ENCODE measurements at places on chromosomes 2 and 18.

DNA sequence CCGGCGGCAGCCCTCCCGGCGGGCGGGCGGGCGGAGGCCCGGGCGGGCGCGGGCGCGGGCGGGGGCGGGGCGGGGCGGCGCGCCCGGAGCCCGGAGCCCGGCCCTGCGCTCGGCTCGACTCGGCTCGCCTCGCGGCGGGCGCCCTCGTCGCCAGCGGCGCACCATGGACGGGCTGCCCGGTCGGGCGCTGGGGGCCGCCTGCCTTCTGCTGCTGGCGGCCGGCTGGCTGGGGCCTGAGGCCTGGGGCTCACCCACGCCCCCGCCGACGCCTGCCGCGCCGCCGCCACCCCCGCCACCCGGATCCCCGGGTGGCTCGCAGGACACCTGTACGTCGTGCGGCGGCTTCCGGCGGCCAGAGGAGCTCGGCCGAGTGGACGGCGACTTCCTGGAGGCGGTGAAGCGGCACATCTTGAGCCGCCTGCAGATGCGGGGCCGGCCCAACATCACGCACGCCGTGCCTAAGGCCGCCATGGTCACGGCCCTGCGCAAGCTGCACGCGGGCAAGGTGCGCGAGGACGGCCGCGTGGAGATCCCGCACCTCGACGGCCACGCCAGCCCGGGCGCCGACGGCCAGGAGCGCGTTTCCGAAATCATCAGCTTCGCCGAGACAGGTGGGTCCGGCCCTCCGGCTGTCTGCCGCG, at the start of gene INHBB:
Gene INHBB (plus strand): TSS at position 111 of the 641 bp plus-strand sequence. CDS start 53 bp downstream, at position 164.
- DNase-seq, result no peak

DNA sequence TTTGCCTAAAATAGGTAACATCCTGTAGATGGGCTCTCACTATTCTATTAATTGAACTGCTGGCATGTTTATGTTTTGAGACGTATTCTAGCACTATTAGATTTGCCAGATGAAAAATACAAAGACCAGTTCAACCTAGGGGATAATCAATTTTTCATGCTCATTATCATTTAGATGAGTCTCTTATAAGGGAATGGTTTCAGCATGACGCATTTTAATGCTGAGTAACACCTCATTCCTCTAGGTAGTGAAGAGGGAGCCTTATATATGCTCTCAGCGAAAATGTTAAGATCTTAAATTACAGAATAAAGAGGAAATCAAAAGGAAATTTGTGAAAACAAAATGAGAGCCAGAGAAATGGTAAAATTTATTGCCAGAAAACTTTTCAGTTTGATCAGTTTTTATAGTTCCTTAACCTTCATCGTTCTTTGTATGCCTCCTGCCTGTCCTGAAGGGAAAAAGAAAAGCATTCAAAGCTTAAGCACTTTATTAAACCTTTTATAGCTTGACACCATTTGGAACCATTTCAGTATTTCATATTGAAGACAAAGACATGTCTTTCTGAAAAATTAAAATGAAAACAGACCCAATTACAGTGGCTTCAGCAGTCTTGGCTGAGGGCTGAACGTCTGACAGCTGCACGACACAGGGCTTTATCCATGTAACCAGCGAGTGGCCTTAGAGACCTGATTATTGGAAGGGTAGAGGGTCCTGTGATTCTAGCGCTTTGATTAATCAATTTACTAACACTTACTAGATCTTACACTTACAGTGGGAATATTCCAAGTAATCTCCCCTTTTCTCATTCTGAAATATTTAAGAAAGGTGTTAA, 112.8 kb downstream of the ADCYAP1 start:
- no peak for DNase-seq

DNA sequence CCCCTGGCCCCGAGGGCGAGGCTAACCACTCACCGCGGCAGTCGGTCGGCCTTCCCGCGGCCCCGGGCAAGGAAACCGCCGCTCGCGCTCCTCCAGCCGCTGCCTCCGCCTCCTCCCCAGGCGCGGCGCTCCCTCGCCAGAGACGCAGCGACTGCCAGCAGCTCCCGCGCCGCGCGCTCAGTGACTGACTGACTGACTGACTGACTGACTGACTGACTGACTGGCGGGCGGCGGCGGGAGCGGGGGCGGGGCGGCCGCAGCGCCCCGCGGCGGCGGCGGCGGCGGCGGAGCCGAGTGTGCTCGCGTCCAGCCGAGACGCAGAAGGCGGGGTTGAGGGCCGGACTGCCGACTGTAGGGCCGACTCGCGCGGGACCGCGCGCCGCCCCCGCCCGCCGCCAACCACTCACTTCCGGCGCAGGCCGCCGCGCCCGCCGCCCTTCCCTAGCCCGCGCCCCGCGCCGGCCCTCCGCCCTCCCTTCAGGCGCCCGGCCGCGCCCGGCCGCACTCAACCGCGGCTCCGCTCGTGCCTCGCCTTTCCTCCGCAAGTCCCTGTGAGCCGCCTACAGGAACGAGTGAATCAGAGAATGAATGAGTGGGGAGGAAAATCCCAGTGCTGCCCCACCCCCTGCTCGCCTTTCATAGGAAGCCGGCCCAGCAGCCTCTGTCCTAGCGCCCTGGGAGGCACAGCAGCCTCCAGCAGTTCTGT, at the start of gene RAPH1:
Gene RAPH1 (minus strand): TSS at position 224 of the 706 bp plus-strand sequence. CDS start 39,948 bp downstream, outside the sequence.
- DNase-seq, result peak; percentile 87

DNA sequence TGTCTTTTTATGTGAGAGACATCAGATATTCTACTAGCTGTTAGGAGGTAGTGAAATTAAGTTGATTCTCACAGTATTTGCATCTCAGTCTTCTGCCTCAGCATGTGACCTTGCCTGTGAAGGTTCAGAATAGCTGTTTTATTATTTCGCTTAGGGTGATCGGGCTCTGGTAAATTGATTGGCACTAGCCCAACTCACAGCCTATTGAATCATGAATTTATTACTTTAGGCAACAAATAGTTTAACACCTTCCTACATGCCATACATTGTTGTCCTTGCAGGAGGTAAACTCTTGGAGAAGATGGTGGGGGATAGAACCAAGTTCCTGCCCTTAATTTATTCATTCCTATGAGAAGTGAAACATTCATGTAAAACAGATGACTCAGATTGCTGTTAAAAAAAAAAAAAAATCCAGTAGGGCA, 101.9 kb downstream of the GPD2 start:
- no peak for DNase-seq

- peak; percentile 79 for DNase-seq
These were observed 14.9 kb downstream of the ITGA6 start for GRCh38 chr2:172442072-172442895.

DNA sequence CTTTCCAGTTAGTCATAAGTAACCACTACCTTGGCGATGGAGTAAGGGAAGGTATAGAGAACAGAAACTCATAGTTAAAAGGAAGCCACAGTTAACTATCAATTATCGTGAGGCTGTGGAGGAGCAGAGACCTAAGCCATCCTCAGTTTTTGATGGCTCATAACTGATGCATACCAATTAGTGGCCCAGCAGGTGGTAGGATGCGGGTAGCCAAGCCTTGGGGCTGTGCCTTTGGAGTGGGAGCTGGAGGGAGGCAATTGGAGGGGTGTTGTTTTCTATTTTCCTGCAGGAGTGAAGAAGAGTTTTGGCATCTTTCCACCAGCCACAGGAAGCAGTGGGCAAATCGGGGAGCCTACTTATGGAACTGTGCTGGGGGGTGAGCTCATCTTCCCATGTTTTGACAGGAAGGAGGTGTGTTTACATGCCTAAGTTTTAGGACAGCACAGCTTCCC, 194.8 kb downstream of the TPGS2 start:
- no peak for DNase-seq

- no peak for DNase-seq
These were observed 218.8 kb upstream of the APCDD1 start for GRCh38 chr18:10235661-10235952.

GRCh38 chr18:67766930-67767329, 250.4 kb upstream of the DSEL start:
- DNase-seq, result peak; percentile 96

DNA sequence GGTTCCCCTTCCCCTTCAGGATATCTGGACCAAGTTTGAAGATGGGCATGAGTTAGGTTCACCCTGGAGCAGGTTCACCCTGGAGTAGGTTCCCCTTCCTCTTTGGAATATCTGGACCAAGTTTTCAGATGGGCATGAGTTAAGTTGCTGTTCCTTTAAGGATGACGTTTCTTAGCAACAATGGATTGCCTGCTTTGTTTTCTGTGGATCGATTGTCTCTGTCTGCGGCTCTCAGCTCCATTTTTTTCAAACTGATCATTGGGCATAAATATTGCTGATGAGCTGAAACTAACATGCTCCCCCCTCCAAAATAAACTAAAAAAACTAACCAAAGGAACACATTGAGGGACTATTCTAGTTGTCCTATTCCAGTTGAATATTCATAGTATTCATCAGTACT, 149.5 kb downstream of the SPP2 start:
- no peak for DNase-seq

DNA sequence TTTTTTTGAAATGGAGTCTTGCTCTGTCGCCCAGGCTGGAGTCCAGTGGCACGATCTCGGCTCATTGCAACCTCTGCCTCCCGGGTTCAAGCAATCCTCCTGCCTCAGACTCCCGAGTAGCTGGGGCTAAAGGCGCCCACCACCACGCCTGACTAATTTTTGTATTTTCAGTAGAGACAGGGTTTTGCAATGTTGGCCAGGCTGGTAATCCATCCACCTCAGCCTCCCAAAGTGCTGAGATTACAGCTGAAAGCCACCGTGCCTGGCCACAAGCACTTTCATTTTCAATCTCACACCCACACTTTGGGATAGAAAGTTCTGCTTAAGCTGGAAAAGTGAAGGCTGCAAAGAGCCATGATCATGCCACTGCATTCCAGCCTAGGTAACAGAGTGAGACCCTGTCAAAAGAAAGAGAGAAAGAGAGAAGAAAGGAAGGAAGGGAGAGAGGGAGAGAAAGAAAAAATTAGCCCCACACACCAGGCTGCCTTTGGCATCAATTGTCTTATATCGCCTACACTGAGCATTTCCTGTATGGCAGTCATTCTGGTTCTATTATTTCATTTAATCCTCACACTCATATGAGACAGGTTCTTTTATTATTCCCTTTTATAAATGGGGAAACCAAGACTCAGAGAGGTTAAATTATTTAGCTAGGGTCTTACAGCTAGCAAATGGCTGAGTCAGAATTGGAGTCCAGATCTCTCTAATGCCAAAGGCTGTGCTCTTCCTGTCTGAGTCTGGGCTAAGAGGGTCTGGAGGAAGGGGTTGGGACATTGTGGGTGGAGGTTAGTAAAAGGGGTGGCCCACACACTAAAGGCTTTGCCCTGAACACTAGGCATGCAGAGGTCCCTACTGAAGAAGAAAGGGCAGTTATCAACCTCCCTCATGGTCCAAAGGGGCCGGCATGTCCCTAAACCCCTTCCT, 37.9 kb upstream of the PKDCC start:
- DNase-seq, result no peak

DNA sequence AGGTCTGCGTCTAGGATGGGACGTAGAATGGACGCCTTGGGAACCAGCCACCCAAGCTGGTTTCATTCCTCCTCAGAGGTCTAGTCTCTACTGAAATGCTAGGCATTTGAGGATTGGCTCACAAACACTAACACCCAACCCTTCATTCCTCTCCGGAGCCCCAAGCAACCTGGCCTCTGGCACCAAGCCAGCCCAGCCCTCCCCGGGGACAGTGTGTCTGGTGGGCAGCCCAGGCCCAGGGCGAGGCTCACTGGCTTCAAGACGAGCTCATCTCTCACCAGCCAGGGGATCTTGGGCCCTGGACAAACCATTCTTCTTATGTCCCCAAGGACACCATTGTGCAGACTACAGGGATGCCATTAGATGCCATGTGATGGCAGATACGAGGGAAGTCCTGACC, 182.5 kb downstream of the CTIF start:
- no peak for DNase-seq

DNA sequence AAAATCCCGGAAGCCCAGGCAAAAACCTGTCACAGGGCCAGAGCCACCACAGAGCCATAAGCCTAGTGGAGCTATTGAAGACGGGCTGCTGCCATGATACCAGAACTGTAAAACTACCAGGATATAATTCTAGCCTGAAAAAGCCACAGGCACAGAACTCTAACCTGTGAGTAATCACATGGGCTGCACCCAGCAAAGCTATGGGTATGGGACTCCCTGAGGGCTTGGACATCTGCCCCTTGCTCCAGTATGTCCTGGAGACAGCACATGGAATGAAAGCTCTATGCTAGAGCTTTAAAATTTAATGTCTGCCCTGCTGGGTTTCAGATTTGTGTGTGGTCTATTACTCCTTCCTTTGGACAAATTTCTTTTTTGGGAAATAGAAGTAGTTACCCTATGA, 2183.6 kb upstream of the CELF4 start:
- no peak for DNase-seq

GRCh38 chr2:231370429-231370748, 25.1 kb upstream of the B3GNT7 start:
- no peak for DNase-seq

DNA sequence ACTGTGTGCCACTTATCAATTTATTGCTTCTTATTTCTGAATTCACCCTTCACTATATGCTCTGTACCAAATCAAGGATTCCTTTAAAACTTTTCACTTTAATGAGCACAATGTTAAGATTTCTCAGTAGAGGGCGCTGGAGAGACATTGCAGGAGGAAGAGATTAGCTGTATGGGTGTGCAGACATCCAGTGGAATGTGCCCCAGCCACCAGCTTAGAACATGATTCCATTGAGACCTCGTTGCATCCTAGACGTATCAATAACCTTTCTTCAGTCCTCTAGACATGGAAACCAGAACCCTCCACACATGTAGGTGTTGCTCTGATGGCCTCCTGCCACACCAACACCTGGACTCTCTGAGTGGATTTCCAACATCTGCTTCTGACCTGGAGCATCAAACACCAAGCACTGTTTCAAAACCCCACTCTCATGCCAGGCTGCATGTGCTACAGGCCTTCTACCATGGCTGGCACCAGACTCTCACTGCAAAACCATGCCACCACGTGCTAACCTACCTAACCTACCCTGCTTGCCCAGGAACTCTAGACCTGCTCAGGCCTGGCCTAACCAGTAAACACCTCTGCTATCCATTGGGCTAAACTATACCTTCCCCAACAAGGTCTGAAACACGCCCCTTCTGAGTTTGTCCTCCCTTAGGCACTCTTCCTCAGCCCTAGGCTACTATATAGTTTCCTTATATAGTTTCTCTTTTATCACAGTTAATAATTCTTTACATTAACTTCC, 633.2 kb upstream of the PKDCC start:
- DNase-seq, result peak; percentile 65

GRCh38 chr2:104889291-104889959, 35.5 kb downstream of the POU3F3 start:
- DNase-seq, result no peak

GRCh38 chr2:46983065-46983801, 67.6 kb upstream of the MCFD2 start:
- DNase-seq, result peak; percentile 71

DNA sequence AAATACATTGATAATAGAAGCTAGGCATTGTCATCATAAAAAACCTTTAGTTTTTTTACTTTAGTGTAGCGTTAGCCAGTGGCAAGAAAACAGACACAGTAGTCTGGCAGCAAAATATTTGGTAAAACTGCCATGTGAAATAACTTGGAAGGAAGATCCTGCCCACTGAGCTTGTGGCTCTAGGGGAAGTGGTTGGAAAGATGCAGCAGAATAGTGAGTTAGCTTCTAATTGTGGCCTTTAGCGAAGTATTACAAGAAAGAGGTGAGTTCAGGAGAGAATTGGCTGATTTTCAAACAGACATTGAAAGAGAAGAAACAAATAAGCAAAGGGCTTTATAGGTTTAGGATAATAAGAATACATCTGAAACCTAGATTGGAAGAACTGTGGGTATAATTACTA, 1887.8 kb upstream of the CELF4 start:
- DNase-seq, result peak; percentile 3
